ENCODE measurements at places on chromosomes 1 and 21.
A peak's percentile ranks its signal among the peaks of the same experiment; 100 is the strongest.

- DNase-seq, result no peak
Measured at GRCh38 chr1:221567859-221568507, 173.9 kb downstream of the DUSP10 start.

GRCh38 chr21:45800339-45801080 is 157.0 kb downstream of the PCBP3 start:
- no peak for DNase-seq

DNA sequence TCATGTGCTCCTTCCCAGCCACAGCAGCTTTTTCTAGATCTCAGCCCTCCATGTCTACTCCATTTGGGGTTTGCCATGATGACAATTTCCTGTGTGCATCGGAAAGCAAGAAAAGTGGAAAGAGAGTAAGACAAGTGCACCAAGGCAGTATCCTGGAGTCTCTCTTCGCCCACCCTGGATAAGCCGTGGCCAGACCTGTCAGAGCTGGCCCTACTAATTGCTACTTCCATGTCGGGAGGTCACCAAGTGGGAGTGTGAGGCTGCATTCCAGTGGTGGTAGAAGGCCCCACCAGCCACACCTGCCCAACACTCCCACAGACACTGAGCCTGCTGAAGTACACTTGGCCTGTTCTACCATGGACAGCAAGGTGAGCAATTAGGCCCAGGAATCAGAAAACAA is 14.0 kb upstream of the LORICRIN start:
- no peak for DNase-seq

DNA sequence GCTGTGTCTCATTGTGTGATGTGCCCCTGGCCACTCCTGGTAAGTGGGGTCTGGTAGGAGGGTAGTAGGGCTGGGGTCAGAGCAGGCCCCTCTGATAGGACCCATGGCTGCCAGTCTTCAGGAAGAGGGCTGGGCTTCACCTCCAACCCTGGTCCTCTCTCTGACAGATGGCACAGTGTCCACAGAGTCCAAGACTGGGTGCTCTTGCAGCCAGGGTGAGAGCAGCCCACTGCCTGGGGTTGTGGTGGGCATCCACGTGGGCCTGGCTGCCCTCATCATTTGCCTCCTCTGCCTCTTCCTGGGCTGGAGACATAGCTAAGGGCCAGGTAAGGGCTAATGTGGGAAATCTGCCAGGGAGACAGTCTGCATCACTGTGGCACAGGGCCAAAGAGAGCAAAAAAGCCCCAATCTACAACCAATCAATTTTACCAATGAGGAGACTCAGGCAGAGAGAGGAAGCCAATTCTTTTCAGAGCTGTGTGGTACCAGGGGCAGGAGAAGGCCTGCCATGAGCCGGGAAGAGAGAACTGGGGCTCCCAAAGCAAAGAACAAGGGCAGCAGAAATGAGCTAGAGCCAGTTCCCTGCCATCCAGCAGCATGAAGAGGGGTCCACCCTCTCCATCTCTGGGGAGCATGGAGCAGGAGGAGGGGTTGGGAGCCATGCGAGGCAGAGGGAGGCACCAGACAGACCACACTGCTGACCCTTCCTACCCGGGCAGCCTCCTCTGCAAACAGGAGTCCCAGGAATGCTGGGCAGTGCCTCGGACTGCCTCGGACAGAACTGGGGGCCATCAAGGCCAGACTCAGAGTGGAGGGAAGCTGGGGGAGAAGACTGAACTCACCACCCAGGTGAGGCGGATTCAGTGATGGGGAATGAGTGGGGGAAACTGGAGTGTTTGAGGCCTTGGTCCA is 26.8 kb downstream of the SLC27A3 start:
- peak; percentile 74 for DNase-seq

DNA sequence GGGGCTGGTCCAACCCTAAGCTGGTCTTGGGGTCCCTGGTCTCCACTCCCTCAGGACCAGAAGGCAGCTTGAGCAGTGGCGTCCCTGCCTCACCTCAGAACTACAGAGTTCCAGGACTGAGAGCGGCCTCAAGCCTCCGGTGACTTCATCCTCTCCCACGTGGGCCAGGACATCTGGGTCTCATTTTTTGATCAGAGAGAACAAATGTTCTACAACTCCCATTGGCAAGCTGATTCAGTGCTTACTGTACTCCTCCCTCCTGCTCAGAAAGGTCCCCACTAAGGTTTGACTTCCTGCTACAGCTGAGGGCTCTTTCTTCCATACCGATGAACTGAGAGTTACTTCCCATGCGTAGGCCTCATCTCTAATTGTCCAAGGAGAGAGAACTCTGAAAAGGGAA is 78.5 kb downstream of the PLXNA2 start:
- DNase-seq, result no peak

DNA sequence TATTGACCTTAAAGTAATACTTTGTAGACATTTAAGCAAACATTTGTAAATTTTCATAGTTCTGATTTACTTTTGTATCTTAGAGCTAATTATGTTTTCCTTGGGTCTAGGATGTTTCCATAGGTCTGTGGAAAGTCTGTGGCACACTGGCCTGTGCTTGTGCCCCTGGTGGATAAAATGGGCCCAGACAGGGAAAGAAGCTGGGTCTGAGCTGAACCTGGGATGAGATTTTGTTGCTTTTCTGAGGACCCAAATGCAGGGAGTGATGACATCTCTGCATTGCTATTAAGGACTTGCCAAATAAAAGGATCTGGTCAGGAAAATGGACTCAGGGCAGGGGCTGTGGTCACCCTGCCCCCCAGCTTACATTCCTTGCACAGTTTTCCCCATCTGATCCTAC is 41.8 kb downstream of the C1orf21 start:
- DNase-seq, result no peak

DNA sequence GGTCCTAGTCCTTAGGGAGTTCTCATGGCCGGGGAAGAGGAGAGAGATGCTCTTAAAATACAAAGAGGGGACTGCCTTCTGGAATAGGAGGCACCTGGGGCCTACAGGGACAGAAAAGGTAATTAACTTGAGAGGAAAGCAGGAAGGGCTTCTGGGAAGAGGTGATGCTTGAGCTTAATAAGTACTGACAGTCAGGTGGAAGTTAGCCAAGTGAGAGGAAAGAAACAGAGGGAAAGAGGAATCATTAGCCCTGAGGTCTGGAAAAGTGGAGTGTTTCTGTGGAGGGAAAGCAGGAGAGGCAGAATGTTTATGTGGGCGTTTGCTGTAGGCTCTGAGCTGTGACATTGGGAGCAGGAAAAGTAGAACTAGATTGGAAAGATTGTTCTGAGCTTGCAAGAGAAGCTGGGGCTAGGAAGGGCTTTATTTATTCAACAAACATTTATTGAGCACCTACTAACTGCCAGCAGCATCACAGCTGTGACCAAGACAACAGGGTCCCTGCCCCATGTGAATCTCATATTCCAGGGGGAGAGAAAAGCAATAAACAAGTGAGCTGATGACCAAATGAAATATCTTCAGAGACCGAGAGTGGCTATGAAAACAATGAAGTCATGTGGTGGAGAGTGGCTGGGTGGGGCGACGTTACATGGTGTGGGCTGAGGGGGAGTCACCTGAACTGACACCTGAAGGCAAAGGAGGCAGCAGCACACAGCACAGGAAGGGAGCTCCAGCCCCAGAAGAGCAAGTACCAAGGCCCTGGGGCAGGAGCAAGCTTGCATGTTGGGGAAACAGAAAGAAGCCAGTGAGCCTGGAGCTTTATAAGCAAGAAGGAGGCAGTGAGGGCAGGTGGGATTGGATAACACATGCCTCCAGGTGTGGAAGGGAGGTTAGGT is 4.4 kb upstream of the FNDC5 start:
- DNase-seq, result no peak

GRCh38 chr1:194358208-194358581 is 1171.8 kb upstream of the B3GALT2 start:
- no peak for DNase-seq

Measured in cerebellum (tissue), 4 donors.